ENCODE measurements at places on chromosomes 11 and 22. TPM values are rescaled to one million over a fixed set of nuclear protein-coding genes. Genes with fewer than 3 reads are reported as not detected.
A peak's percentile ranks its signal among the peaks of the same experiment; 100 is the strongest.

DNA sequence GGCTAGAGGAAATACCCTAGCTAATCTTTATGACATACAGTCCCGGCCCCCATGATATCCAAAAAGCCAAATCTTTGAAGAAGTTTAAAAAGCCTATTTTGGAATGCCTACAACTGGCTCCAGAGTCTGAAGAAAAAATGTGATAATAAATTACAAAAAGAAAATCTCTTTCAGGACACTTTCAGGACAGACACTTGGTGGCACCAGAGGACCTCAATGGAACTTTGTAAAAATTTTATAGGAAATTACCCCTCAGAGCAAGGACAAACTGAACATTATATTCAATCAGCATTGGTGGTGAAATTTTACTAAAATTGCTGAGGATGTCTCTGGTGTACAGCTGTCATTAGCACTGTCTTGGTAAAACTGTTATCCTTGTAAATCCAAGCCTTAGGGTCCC is 81.0 kb downstream of the CCDC73 start:
- peaks cover 2% of the 10 kb centered on the region for H3K27me3 ChIP-seq
- H3K4me3 ChIP-seq: no peak overlapping the region
- no peaks in the 10 kb centered on the region for H3K36me3 ChIP-seq
- no peak for DNase-seq

DNA sequence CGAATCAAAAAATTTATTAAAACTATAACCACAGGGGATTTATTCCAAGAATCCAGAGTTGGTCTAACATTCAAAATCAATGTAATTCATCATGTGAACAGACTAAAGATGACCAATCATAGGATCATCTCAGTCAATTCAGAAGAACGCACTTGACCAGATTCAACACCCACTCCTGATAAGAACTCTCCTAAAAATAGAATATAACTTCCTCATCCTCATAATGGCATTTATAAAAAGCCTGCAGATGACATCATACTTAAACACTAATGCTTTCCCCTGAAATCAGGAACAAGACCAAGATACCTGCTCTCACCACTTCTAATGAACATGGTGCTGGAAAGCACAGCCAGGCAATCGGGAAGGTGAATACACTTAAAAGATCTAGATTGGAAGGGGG is 10.5 kb upstream of the MUC2 start:
- no peak overlapping the region for H3K27ac ChIP-seq
- H3K4me1 ChIP-seq: no peaks in the 10 kb centered on the region
- no peak overlapping the region for H3K4me3 ChIP-seq
- DNase-seq: no peak
- H3K27me3 ChIP-seq: peaks cover 11% of the 10 kb centered on the region
- no peaks in the 10 kb centered on the region for H3K36me3 ChIP-seq

DNA sequence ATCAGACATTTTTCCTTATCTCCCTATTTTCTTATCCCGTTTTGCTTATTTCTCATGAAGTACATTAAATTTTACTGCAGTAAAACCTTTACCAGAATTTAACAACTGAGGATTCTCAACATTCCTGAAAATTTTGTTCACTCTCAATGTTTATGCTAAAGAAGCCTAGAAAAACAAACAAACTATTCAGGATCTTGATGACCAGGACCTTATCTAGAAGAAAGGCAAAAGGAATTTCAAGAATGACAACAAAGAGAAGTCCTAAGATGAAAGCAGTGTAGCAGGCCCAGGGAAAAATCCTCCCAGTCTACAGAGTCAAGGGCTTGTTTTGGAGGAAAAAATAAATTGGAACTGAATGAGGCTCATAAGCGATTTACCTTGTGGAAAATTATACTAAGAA is 283.3 kb upstream of the ARHGAP42 start:
- H3K36me3 ChIP-seq: no peaks in the 10 kb centered on the region
- no peak overlapping the region for H3K27ac ChIP-seq
- no peak for DNase-seq
- no peak overlapping the region for H3K4me3 ChIP-seq
- H3K27me3 ChIP-seq: no peaks in the 10 kb centered on the region

- no peak overlapping the region for H3K4me3 ChIP-seq
- no peak for DNase-seq
- peaks cover 10% of the 10 kb centered on the region for H3K27me3 ChIP-seq
Measured at GRCh38 chr11:11113626-11114025, 239.4 kb downstream of the CSNK2A3 start.

DNA sequence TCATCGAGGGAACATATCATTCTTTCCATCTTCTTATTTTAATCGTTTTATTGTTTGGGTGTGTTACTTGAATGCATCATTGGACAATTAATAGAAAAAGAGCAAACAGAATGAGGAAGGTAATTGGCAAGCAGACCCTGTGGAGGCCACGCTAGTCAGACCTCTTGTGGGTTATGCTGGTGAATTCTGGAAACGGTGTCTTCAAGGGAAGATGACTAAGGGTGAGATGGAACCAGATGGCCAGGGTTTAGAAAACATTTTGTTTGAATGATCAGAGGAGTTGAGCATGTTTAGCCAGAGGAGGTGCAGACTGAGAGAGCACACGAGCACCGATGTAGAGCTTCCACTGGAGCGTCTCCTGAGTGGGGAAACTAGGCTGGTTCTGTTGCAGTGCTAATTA is 8.5 kb downstream of the ST14 start:
- no peaks in the 10 kb centered on the region for H3K36me3 ChIP-seq
- H3K4me3 ChIP-seq: no peak overlapping the region
- peaks cover 8% of the 10 kb centered on the region for H3K27me3 ChIP-seq
- H3K4me1 ChIP-seq: no peaks in the 10 kb centered on the region

DNA sequence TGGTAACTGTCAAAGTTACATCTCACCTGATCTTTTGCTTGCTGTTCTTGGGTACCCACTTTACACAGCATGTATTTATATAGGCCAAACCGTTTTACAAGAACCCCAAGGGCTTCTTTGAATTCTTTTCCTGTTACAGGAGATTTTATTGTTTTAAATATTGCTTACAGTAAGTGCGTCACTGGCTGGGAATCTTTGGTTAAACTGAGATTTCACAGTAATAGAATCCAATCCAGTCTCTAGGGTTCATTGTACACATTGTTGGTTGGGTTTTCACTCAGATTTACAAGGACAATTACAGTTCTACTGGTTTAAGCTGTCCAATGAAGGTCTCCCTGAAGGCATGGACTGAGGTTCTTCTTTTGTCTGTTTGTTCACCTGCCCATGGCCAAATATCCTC is 171.7 kb downstream of the INSC start:
- H3K27ac ChIP-seq: no peak overlapping the region
- DNase-seq: no peak
- H3K4me3 ChIP-seq: no peak overlapping the region
- peaks cover 5% of the 10 kb centered on the region for H3K27me3 ChIP-seq
- no peaks in the 10 kb centered on the region for H3K4me1 ChIP-seq

CD82 gene
- polyA plus RNA-seq: 9.7 TPM

GRCh38 chr22:37631448-37632173 is 7.9 kb upstream of the SH3BP1 start:
- no peaks in the 10 kb centered on the region for H3K36me3 ChIP-seq
- peak; percentile 64 for DNase-seq
- peaks cover 84% of the 10 kb centered on the region for H3K4me1 ChIP-seq
- peaks cover 6% of the 10 kb centered on the region for H3K27me3 ChIP-seq
- H3K4me3 ChIP-seq: peak overlapping the region; percentile 73
- H3K27ac ChIP-seq: peak overlapping the region; percentile 92

Measured in immature natural killer cell (primary cell).